ENCODE measurements at places on chromosomes 1 and 21.

- DNase-seq: no peak
These were observed 30.3 kb downstream of the ZNF362 start for GRCh38 chr1:33286451-33287185.

DNA sequence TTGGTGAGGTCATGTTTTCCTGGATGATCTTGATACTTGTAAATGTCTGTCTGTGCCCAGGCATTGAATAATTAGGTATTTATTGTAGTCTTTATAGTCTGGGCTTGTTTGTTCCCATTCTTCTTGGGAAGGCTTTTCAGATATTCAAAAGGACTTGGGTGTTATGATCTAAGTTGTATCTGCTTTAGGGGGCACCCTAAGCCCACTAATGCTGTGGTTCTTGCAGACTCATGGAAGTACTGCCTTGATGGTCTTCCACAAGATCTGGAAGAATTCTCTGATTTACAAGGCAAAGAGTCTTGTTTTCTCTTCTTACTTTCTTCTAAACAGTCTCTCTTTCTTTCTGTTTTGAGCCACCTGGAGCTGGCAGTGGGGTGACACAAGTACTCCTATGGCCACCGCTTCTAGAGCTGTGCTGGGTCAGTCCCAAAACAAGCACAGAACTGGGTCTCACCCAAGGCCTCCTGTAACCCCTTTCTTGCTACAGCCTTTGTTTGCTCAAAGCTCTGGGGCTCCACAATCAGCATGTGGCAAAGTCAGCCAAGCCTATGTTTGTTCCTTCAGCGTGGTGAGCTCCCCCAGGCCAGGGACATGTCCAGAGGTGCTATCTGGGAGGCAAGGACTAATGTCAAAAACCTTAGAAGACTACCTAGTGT, 12.6 kb downstream of the VN1R5 start:
- no peak for DNase-seq

DNA sequence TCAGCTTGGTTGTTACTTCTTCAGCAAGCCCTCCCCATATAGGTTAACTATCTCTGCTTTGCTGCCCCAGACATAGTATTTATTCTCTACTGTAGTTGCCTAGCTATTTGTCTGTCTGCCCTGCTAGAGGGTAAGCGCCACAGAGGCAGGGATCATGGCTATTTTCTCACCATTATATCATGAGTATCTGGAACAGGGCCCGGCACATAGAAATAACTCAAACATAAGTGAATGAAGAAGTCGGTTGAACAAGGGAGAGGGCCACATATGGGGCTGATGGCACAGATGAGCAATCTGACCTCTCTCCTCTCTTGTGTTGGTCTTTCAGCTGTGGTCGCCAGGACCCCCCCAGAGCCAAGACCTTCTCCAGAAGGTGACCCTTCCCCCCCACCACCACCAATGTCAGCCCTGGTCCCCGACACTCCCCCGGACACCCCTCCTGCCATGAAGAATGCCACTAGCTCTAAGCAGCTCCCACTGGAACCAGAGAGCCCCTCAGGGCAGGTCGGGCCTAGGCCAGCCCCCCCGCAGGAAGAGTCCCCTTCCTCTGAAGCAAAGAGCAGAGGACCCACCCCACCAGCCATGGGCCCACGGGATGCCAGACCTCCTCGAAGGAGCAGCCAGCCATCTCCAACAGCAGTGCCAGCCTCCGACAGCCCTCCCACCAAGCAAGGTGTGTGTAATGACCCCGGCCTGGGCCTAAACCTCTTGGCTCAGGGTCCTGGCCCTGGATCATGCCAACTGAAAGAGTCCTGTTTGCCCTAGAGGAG, 14.9 kb downstream of the MAP7D1 start:
- no peak for DNase-seq

DNA sequence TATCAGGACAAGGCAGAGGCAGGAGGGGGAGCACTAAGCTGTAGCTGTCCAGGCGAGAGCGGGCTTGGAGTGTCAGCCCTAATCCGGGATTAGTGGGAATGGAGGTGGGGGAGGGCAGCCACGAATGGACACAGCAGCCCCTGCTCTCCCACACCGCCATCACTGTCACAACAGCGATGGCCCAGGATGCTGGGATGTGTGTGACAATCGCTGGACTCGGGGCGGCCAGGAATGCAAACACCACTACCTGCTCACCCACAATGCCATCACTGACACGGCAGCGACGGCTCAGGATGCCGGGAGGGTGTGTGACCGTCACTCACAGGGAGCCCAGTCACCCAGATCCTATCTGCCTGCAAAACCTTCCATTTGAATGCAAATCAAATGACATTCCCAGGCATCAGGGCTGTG, 2.9 kb downstream of the C2CD2 start:
- no peak for DNase-seq

DNA sequence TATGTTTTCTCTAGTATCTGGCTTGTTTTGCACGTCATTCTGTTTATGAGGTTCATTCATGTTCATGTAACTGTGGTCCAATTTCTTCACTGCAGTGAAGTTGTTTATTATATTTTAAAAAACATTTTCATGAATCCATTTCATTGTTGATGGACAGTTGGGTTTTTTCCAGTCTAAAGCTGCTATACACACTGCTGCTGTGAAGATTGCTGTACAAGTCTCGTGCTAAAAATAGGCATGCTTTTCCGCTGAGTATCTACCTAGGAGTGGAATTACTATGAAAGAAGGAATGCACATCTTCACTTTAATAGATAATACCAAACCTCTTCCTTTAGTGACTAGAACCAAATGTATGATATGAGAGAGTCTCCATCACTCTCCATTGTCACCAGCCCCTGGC, 49.0 kb upstream of the ETS2 start:
- DNase-seq: no peak

DNA sequence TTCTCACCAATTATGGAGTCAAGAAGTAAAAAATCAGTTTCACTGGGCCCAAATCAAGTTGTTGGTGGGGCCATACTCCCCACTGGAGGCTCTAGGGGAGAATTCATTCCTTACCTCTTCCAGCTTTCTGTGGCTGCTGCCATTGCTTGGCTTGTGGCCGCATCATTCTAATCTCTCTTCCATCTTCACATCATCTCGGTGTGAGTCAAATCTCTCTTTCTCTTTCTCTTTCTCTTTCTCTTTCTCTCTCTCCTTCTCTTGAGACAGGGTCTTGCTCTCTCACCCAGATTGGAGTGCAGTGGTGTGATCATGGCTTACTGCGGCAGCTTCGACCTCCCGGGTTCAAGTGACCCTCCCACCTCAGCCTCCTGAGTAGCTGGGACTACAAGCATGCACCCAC, 28.1 kb downstream of the FAM89A start:
- no peak for DNase-seq

DNA sequence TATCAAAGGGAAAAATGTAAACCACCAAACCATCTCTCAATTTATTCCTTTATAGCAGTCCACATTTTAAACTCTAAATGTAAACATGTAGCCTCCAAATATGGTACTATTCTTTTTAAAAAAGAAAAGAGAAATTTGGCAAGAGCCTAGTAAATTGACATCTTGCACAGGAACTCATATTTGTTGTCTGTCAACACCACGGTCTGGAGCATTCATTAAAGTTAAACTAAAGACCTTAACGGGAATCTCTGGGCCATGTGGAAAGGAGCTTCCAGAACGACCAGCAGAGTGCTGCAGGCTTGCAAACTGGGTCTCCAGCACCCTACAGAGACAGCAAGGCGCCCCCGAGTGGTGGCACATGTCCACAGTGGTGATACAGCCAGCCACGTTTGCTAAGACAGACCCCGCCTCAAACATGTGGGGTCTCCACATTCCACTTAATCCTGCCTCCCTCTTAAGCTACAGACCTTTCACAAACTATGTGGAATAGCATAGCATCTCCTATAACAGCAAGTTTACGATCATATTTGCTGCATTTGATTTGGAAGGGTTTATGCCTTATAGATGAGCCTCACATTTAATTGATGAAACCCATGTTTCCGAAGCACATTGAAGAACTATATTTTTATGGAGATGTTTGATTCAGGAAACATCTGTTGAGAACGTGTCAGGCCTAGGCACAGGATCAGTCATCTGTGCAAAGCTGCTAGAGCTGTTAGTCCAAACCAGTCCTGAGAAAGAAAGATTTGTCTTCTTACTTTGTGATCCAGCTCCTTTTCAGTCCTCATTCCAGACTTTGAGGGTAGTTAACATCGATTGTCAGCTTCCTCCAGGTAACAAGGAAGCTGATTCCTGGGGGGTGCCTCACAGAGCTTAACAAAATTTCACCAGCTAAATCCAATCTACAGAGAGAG, 96.4 kb upstream of the BACE2 start:
- no peak for DNase-seq

GRCh38 chr1:230356869-230357794, 69.0 kb downstream of the PGBD5 start:
- DNase-seq: no peak

DNA sequence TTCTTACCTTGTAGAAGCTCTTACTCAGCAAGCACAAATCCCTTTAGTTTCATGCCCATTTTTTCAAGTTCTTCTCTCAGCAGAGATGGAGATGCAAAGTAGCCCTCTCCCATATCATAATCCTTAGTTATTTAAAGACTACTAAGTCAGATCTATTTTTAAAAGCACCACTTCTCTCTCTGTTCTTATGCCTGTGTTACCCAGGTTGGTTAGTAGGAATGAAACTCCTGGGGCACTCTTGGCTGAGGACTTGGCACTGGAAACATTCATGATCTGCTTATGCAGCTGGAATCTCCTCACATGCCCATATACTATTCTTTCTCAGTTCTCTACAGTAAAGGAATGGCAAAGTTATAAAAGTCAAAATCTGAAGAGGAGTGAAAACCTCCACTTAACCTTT, 51.9 kb upstream of the PPP2R5A start:
- no peak for DNase-seq

DNA sequence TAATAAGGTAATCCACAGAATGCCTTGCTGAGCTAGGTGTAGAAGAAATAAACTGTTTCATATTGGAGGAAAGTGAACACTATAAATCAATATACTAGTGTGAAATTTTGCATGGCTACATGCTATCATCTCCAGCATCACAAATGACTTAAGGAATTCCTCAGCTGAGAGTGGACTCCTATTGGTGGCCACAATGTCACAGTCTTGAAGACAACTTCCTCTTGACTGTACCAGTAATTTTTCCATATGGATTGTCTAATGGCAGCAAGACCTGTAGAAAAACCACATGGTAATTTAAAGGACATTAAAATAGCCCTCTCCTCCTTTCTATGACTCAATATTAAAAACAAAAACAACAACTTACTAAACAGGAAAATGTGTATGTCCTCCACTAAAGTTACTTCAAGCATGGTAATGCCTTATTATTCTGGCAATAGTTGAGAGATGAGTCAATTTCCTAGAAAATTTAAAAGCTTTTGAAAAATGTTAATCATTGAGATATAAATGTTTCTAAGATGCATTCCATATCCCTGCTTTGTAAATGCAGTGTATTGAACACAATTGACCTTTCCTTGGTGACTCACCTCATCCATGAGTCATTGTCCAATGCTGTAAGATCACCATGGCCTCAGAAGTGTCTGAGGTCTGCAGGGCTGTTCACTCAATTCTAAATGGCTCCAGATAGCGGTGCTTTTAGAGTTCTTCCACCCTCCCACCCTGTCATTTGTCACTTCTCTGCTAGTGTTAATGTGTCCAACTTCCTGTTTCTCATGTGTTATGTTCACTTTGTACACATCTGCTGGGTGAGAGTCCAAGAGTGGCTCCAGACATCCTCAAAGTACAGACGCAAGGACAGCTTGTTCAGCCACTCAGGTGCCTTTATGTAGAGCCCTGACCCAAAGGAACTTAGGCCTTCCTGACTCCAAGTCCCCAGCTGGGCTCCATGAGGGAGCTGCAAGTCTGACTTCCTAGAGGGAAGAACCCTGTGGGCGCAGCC, 32.8 kb upstream of the DNASE2B start:
- no peak for DNase-seq

- DNase-seq: no peak
These were observed 137.9 kb downstream of the SLC45A1 start for GRCh38 chr1:8455700-8456307.

DNA sequence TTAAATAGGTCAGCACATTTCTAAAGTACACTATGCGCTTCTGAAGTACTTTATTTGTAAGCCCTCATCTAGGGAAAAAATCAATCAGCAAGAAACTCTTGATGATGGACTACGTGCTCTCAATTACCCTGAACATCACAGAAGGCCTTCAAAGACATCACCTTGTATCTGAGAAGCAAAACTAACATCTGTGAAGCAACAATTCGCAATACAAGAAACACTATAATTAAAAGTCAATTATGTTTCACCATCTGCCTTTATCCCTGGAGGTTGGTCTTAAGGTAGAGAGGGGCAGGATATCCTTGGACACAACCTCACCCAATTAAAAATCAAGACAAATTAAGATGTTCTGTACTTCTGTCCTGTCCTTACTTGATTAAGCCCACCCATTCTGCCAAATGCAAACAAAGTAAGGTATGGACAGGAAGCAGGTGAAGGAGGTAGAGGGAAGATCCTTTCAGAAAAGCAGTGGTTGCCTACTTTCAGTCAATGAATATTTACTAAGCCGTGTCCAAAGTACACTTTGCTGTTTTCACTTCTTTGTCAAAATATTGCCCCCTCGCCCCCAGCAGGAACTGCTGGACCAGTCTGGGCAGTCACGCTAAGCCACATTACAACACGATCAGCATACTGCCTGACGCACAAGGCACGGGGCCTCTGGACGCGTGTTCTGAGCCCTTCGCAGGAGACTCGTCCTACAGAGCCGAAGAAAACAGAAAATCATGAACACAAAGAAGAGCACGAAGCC, 887 bp downstream of the SLC19A2 start:
- peak; percentile 59 for DNase-seq

- peak; percentile 70 for DNase-seq
These were observed 21.5 kb upstream of the RCAN3 start for GRCh38 chr1:24481101-24481500.

DNA sequence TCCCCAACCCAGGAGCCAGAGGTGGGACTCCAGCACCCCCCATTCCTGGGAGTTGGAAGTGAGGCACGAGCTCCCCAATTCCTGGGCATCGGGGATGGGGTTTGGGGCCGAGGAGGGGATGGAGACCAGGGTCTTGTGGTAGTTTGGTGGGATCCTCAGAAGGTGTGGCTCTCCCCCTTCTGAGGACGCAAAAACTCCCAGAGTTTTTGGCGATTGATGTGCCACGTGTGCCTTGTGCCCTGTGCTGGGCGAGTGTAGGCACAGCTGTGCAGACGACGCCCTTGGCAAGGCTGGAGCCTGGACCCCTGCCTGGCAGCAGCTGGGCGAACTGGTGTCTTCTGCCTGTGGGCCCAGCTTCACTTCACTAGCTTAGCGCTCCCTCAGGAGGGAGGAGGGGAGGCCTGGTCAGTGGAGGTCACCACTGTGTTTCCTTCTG, 2.6 kb downstream of the GUK1 start:
- no peak for DNase-seq
